Muscle of leg (tissue), 16 donors: ENCODE measurements at places on chromosomes 2 and 18. TPM values are rescaled to one million over a fixed set of nuclear protein-coding genes. Genes with fewer than 3 reads are reported as not detected.
A peak's percentile ranks its signal among the peaks of the same experiment; 100 is the strongest.

The GRP gene
- not detected for total RNA-seq

The RNU2-63P gene
- total RNA-seq = 15.0 TPM

The LHCGR gene
- total RNA-seq = 0.44 TPM

The ADAM17 gene
- total RNA-seq = 20.0 TPM

The WDR54 gene
- 7.5 TPM for total RNA-seq

The PAX3 gene
- 0.71 TPM for total RNA-seq

The DPP4 gene
- total RNA-seq = 13.4 TPM

The EPB41L3 gene
- 80.6 TPM for total RNA-seq

The CD302 gene
- total RNA-seq = 18.1 TPM

GRCh38 chr2:64951306-64951953, 37.8 kb upstream of the SLC1A4 start:
- H3K4me3 ChIP-seq = no peak overlapping the region
- peaks cover 27% of the 10 kb centered on the region for H3K4me1 ChIP-seq
- no peak overlapping the region for H3K27ac ChIP-seq
- no peaks in the 10 kb centered on the region for H3K27me3 ChIP-seq
- no peaks in the 10 kb centered on the region for H3K36me3 ChIP-seq
- peak; percentile 72 for DNase-seq

GRCh38 chr2:51404226-51404625, 372.3 kb upstream of the NRXN1 start:
- H3K27me3 ChIP-seq = no peaks in the 10 kb centered on the region
- no peak overlapping the region for H3K27ac ChIP-seq
- no peak for DNase-seq
- no peaks in the 10 kb centered on the region for H3K4me1 ChIP-seq
- no peak overlapping the region for H3K4me3 ChIP-seq

DNA sequence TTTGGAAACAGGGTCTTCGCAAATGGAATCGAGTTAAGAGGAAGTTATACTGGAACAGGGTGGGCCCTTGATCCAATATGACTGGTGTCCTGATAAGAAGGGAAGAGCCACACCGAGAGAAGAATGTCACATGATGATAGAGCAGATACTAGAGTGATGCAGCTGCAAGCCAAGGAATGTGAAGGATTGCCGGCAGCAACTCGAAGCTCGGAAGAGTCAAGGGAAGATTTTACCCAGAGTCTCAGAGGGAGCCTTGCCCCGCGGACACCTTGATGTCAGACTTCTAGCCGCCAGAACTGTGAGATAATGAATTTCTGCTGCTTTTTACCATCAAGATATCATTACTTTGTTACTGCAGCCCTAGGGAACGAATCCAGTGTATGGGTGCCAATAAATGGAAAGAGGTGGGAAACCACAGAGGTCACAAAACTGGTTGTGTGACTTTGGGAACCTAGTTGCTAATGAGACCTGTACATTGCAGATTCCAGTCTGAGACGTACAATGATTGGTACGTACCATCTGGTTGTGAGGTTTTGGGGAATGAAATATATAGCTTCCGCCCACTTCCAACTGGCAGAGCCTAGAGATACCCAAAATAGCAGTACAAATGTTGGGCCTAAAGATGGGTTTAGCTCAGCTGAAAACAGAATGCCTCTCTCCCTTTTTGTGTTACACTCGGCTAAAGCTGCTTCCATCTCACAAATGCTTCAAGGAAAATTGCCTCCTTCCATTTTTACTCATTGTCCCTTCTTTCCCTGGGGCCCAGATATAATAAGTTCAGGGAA, 28.6 kb upstream of the VWA3B start:
- no peaks in the 10 kb centered on the region for H3K36me3 ChIP-seq
- H3K4me3 ChIP-seq = no peak overlapping the region

DNA sequence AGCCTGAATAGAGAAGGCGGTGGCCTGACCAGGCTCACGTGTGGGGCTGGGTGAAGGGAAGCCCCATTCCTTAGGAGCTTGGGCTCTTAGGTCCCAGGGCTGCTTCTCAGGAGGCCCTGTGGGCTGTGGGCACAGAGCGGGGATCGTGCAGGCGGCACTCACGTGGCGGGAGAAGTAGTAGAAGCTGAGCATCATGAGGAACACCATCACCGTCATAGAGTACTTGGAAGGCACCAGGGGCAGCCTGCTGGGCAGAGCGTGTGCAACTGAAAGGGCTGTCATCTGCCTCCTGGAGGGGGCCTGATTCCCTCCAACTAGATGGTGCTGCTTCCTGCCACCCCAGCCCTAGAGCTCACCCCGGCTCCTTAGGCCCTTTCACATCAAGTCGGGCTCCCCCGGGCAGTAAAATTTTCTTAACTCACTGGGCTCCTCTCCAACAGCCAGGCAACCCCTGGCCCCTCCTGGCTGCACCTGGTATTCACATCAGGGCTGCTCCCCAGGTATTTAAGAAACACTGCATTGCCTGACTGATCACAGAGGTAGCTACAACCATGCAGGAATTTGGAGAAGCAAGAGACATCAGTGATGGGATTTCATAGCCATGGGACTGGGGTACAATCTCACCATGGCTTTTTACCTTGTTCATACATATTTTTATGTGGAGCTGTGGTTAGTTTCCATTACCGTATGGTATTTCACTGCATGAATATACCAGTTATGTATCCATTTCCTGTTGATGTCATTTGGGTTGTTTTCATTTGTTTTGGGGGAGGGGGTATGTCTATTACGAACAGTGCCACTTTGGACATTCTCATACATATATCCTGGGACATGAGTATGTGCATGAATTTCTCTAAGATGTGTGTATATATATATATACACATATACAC, 32.9 kb downstream of the CENPO start:
- H3K27ac ChIP-seq = no peak overlapping the region
- H3K36me3 ChIP-seq = peaks cover 45% of the 10 kb centered on the region
- H3K4me1 ChIP-seq = peaks cover 36% of the 10 kb centered on the region
- no peak overlapping the region for H3K4me3 ChIP-seq

DNA sequence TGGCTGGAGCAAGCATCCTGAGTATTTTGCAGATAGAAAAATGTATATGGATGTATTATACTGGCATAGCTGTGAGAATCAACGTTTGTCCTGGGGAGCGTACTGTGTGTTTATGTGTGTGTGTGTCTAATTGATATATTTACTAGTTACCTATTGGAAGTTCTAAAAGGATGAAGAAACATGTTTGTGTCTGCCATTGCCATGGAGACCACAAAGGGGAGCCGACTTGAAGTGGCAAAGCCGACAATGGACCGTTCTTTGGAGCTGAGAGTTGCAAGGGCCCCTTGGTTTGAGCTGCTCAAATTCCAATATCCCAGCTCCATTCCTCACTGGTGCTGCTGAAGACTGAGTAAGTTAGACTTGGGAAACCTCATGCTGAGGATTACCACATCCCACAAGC, 14.3 kb upstream of the SLC25A52 start:
- no peaks in the 10 kb centered on the region for H3K36me3 ChIP-seq
- no peak for DNase-seq
- no peaks in the 10 kb centered on the region for H3K4me1 ChIP-seq
- H3K27ac ChIP-seq = no peak overlapping the region
- no peaks in the 10 kb centered on the region for H3K27me3 ChIP-seq

- no peak overlapping the region for H3K4me3 ChIP-seq
- no peaks in the 10 kb centered on the region for H3K27me3 ChIP-seq
- peaks cover 28% of the 10 kb centered on the region for H3K4me1 ChIP-seq
These were observed 21.4 kb downstream of the MGAT5 start for GRCh38 chr2:134275058-134275862.

- no peaks in the 10 kb centered on the region for H3K4me1 ChIP-seq
- no peaks in the 10 kb centered on the region for H3K36me3 ChIP-seq
- no peaks in the 10 kb centered on the region for H3K27me3 ChIP-seq
- DNase-seq = peak; percentile 3
- H3K27ac ChIP-seq = no peak overlapping the region
These were observed 898.3 kb downstream of the CPS1 start for GRCh38 chr2:211454679-211455078.

DNA sequence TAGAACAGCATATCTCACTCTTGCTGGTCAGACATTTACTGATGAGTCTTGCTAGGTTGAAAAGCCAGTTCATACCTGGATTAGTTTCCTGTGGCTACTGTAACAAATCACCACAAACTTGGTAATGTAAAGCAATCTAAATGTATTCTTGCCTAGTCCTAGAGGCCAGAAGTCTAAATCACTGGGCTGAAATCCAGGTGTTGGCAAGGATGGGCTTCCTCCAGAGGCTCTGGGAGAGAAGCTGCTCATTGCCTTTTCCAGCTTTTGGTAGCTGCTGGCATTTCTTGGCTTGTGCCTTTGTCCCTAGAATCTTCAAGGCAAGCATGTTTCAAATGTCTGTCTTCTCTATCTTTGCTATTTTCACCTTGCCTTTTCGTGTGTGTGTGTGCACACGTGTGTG, 62.3 kb upstream of the MAP4K3 start:
- H3K27ac ChIP-seq = no peak overlapping the region
- H3K27me3 ChIP-seq = no peaks in the 10 kb centered on the region
- no peaks in the 10 kb centered on the region for H3K36me3 ChIP-seq
- no peak for DNase-seq
- no peak overlapping the region for H3K4me3 ChIP-seq

- peaks cover 11% of the 10 kb centered on the region for H3K4me1 ChIP-seq
- no peaks in the 10 kb centered on the region for H3K27me3 ChIP-seq
- DNase-seq = peak; percentile 82
These were observed 110.2 kb upstream of the TRIB2 start for GRCh38 chr2:12606472-12607000.

DNA sequence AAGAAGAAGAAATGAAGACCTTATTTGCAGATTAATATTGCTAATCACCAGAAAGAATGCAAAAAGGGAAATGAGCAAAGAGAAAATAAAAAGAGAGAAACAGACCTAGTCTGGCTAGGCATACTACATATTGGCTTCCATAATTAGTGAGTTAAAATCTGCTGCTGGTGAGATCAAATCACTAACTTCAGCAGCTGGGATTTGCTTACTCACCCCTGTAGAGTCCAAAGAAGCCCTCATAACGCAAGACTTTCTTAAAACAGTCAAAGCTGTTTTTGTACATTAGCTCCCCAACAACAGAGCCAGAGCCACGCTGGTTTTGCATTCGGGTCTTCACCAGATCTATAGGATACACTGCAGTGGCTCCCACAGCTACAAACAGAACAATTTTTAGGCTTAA, 80.9 kb downstream of the SLC25A12 start:
- peaks cover 4% of the 10 kb centered on the region for H3K36me3 ChIP-seq
- H3K27me3 ChIP-seq = no peaks in the 10 kb centered on the region
- H3K4me3 ChIP-seq = no peak overlapping the region
- no peak overlapping the region for H3K27ac ChIP-seq
- no peak for DNase-seq
- H3K4me1 ChIP-seq = no peaks in the 10 kb centered on the region

- peaks cover 8% of the 10 kb centered on the region for H3K4me1 ChIP-seq
- DNase-seq = no peak
- H3K4me3 ChIP-seq = no peak overlapping the region
- H3K36me3 ChIP-seq = peaks cover 64% of the 10 kb centered on the region
These were observed 223.1 kb downstream of the ATAD2B start for GRCh38 chr2:23703583-23704385.

DNA sequence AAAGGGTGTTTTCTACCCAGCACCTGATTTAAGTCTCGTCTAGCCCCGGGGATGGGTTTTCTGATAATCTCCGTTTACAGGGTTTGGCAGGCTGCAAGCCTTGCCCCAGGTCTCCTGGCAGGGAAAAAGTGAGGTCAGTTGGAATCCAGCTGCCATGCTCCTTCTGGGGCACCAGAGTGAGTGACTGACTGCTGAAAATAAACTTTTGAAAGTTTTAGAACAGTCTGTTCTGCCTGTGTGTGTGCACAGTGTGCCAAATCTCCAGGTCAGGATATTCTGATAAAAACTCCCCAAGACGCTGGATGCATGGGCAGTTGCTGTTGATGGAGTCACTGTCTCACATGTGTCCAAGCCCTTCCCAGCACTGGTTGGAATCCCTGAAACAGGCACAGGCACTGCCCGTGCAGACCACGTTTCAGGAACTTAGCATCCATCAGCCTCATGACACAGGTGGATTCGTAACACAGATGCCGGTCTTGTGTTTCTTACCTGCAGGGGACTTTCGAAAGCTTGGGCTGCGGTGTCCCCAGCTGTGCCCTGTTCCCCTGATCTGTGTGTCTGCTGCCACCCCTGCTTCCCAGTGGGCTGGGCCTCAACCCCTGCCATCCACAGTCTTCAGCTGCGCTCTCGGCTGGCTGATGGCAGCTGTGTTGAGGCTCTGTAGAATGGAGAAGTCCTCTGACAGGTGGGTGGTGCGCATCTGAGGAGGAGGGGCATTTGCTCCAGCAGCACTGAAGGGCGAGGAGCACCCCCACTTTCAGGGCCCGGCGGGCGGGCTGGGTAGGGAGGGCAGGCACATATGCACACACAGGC, 65.0 kb downstream of the SH3RF3 start:
- H3K27ac ChIP-seq = no peak overlapping the region
- no peaks in the 10 kb centered on the region for H3K36me3 ChIP-seq
- H3K4me3 ChIP-seq = no peak overlapping the region
- peaks cover 5% of the 10 kb centered on the region for H3K27me3 ChIP-seq

DNA sequence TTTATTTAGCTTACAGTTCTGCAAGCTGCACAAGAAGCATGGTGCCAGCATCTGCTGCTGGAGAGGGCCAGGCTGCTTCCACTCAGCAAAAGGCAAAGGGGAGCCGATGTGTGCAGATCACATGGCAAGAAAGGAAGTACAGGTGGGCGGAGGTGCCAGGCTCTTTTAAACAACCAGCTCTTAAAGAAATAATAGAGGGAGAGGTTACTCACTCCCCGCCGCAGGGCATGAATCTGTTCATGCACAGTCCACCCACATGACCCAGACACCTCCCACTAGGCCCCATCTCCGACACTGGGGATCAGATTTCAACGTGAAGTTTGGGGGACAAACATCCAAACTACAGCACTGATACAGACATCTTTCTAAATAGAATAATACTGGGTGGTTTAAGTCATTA, 105.8 kb downstream of the MTCL1 start:
- no peak for DNase-seq
- H3K36me3 ChIP-seq = peaks cover 36% of the 10 kb centered on the region
- H3K4me3 ChIP-seq = no peak overlapping the region
- H3K4me1 ChIP-seq = no peaks in the 10 kb centered on the region
- no peaks in the 10 kb centered on the region for H3K27me3 ChIP-seq
